Activated CD8-positive, alpha-beta memory T cell treated with anti-CD3 and anti-CD28 coated beads for 4 hours (primary cell): ENCODE measurements at places on chromosomes 3 and 15.

DNA sequence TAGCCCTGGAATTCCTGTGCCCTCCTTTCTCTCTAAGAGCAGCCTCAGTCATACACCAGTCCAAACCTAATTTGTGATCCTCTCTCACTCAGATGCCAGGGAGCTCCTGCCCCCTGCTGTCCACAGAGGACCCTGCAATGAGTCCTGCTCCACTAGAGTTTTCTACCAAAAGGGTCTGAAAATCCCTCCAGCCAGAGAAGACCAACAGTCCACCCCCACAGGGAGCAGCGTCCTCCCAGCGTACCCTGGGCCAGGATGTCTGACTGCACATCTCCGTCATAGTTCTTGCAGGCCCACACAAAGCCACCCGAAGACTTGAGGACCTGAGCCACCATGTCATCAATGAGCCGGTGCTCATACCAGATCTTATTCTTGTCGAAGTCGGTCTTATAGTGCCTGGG lies 15.4 kb downstream of the IDH2 start:
- no peak for DNase-seq

GRCh38 chr15:29319823-29320222 lies 50.2 kb upstream of the NSMCE3 start:
- DNase-seq = no peak

- no peak for DNase-seq
These were observed 18.4 kb downstream of the C3orf70 start for GRCh38 chr3:185134509-185134908.

GRCh38 chr15:74179983-74180880 lies 6.7 kb downstream of the ISLR start:
- no peak for DNase-seq
